ENCODE measurements at places on chromosomes 5 and 9.

- DNase-seq: no peak
Observed at GRCh38 chr5:127898551-127899213, 184.9 kb upstream of the SLC12A2 start.

GRCh38 chr5:72183101-72183520 is 75.8 kb downstream of the MAP1B start:
- no peak for DNase-seq

- DNase-seq: no peak
Observed at GRCh38 chr5:136012041-136012804, 16.6 kb upstream of the TGFBI start.

GRCh38 chr5:163730206-163730756 is 224.9 kb downstream of the MAT2B start:
- no peak for DNase-seq

- no peak for DNase-seq
Observed at GRCh38 chr9:91188719-91189590, 172.8 kb downstream of the AUH start.

GRCh38 chr9:97803167-97804058 is 49.6 kb upstream of the FOXE1 start:
- no peak for DNase-seq

DNA sequence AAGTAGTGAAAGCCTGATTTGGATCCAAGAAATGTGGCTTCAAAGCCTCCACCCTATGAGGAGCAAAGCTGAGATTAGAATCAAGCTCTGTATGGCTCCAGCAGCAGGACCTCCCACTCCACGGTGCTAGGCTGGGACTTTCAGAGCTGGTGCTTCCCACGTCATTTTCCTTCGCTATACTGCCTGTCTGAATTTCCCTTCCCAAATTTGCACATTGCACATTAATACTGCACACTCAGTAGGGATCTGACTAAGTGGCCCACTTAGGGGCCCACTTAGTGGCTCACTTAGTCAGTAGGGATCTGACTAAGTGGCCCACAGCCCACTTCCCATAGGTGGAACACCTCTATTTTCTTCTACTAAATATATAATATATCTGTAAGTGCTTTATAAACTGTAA is 14.1 kb upstream of the SPDL1 start:
- no peak for DNase-seq

DNA sequence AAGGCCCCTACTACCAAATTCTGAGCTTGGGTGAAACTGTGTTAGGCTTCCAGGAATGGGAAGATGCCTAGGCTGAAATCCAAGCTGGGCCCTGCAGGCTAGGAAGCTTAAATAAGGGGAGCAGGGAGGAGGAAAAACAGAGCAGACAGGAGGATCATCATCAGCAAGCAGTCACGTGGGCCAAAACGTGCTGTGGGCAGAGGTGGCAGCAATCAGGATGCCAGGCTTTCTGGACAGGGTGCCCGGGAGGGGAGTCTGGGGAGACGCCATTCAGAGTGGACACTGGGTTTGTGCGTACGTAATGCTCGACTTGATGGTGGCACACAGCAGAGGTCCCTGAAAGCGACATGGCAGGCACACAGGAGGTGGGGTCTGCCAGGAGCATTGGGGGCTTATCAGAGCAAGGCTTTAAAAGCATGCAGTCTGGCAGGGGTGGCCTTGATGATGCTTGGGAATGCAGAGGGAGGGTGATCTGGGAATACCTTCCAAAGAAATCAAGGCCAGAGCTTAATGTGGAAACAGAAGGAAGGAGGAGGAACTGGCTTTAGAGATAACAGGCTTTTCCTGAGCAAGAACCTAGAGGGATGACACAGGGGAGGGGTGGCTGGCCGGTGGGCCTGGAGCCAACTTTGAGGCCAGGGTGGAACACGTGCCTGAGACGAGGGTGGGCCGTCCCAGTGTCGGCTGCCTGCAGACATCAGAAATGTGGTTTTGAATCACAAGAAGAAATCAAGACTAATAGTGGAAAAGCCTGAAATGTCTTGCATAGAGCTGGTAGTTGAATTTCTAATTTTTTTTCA is 212.5 kb downstream of the GADD45G start:
- no peak for DNase-seq

DNA sequence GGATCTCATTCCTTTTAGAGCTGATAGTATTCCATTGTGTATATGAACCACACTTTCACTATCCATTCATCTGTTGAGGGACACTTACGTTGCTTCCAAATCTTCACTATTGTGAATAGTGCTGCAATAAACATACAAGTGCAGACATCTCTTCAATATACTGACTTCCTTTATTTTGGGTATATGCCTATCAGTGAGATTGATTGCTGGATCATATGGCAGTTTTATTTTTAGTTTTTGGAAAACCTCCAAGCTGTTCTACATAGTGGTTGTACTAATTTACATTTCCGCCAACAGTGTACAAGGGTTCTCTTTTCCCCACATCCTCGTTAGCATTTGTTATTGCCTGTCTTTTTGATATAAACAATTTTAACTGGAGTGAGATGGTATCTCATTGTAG is 33.8 kb upstream of the LECT2 start:
- no peak for DNase-seq

DNA sequence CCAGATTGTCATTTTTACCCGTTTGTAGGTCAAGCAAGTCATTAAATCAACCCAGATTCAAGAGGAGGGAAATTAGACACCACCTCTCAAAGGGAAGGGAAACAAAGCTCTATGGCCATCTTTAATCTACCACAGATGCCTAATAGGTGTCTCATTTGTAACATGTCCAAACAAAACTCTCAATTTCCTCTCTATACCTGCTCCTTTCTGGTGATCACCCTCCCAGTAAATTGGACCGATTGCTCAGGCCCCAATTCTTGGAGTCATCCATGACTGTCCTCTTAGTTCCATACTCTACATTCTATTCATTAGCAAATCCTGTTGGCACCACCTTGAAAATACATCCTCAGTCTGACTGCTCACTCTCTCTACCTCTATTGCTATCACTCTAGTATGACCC is 22.1 kb upstream of the UGCG start:
- DNase-seq: no peak

All from fibroblast of skin of left biceps (primary cell).